ENCODE measurements at places on chromosomes 11 and 22. TPM values are rescaled to one million over a fixed set of nuclear protein-coding genes. Genes with fewer than 3 reads are reported as not detected.

TMEM132A gene
- 41.5 TPM for total RNA-seq

OVOL1 gene
- not detected for total RNA-seq

EIF4ENIF1 gene
- total RNA-seq: 14.6 TPM

MS4A4A gene
- total RNA-seq: not detected

TBX1 gene
- not detected for total RNA-seq

ARFGAP3 gene
- 72.2 TPM for total RNA-seq

KCNJ11 gene
- total RNA-seq: not detected

GGTLC2 gene
- total RNA-seq: not detected

IGLL1 gene
- not detected for total RNA-seq

ZC3H7B gene
- total RNA-seq: 79.1 TPM

UBTFL1 gene
- total RNA-seq: not detected

ART1 gene
- not detected for total RNA-seq

TRIM51 gene
- total RNA-seq: not detected

Data from smooth muscle cell of the pulmonary artery (primary cell).